ENCODE measurements at places on chromosomes 2 and 18.

- no peak for ATAC-seq
These were observed 108.9 kb downstream of the ATP9B start for GRCh38 chr18:79178113-79178531.

GRCh38 chr2:70935468-70936164 is at the start of gene ATP6V1B1:
TSS of gene ATP6V1B1 (plus strand) at chr2:70935900. CDS start at chr2:70935955, 55 bp downstream.
- ATAC-seq: no peak

DNA sequence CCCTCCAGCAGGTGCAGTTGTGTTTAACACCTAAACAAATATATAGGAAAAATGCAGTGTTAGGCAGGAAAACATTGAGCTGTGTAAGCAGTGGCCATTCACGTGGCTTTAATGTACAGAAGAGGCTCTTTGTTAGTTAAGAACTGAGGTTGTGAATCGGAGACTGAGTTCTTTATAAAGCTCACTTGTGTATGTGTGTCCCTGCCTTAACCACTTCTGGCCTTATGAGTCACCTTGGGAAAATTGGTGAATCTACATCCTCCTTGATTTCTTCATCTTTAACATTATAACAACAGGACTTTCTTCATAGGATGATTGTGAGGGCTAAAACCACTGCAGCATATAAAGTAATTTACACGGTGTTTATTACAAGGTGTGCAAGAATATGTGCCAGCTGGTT is 188.4 kb upstream of the TPO start:
- no peak for ATAC-seq

DNA sequence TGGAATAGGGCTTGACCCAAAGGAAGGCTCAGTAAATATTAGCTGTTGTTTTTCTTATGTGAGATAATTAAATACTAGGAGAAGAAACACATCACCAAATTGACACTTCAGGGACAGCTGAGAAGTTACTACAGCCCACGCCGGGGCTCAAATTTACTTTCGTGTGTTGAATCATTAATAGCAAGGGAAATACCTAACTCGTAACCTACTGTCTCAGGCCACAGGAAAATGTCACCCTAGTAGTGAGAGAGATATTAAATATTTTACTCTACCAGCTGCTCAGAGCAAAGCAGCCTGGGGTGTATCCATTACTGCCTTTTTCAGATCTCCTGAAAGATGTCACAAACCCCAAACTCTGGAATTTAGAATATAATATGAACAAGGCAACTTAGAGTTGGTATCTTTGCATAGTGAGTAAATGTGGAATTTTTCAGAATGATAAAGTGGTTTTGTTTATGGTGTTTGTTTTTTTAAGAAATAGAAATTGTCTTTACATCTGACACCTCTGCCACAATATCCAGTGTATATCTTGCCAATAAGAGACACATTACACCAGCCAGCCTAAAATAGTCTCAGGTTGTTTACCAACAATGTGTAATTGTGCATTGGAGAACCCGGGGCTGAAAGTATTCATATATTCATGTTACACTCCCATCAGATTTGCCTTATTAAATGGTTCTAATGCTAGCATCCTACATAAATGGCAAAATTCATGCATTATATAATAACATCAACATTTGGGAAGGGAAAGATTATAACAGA is 48.4 kb downstream of the ATP8B1 start:
- ATAC-seq: no peak

DNA sequence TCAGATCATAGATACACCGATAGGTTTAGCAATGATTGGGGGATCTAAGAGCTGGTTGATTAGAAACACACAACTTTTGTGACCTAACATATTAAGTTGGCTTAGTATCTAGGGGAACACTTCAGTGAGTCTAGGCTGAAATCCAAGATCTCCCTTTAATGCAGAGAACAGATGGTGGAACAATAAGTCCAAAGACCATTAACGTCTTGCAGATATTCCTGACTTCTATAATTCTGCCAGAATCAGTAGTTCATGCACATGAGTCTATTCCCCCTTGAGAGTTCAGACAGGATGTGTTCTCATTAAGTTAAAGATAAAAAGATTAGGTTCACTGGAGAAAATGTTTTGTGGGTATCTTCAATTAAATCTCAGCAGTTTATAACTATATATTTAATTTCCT is 506.5 kb downstream of the TSN start:
- no peak for ATAC-seq

DNA sequence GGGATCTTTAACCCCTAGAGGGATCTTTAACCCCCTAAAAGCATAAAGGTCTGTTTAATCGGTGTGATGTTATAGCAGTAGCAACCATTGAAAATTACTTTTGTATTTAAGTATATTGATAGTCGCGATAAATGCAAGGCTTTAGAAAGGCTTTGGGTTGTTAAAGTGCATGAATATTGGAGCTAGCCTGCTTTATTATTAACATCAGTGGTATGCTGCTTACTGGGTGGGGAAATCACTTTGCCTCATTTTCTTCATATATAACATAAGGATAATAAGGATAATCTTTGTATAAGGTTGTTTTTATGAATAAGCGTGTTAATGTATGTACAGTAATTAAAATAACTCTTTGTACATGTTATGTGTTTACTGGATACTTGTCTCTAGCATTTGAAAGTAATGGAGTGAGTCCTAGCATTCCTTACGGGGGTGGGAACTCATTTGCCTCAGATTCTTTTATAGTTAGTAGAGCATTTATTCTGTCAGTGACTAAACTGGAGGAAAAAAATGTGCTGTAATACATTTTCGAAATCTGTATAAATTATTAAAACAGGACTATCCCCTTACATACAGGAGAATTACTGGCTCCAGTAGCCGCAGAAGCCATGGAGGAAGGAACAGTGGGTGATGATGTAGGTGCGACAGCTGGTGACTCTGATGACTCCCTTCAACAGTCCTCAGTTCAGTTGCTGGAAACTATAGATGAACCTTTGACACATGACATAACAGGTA is 122.2 kb downstream of the BIRC6 start:
- no peak for ATAC-seq

GRCh38 chr2:223026357-223027110 is 25.5 kb upstream of the KCNE4 start:
- no peak for ATAC-seq

DNA sequence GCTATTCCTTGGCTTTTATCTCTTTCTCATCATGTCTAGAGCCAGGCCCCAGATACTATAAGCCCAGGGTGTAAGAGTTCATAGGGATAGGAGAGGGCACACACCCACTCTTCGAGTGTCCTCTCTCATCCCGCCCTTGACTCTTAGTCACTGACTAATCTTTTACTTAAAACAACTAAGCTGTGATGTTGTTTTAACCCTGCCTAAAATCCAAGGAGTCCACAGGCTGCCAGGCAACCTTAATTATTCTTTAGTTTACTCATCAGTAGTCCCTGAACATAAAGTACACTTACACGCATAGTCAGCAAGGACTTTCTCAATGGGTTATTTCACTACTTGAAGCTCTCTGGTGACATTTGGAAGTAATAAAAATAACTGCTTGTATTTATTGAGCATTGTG is 28.4 kb downstream of the GREB1L start:
- ATAC-seq: no peak

- ATAC-seq: no peak
These were observed 6.4 kb downstream of the SALL3 start for GRCh38 chr18:78986018-78986481.

DNA sequence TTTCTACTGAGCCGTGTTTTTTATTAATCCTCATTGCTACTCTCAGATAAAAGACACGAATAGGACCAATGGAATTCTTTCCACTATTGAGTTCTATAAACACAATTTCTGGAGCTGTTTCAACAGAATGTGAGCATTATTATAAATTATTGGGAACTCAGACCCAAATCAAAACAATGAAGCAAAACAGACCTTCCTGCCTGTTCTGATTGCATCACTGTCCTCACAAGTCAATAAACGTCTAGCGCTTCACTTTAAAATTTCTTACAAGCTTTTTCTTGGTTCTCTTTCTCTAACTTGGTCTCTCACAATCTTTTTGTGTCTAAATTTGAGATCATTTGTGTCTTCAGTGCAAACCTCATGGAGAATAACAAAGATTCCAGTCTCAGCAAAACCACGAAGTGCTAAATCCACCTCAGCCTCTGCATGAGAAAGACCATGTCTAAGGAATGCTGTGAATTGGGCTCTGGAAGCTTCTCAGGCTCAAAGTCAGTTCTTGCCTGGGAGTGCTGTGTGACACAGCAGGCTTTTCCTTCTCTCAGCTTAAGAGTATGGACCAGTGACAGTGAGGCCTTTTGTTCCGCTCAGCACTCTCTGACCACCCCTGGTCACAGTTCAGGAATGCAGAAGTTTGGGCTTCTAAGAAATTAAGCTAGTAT is 22.8 kb downstream of the ARHGAP28 start:
- no peak for ATAC-seq

GRCh38 chr2:240189686-240190085 is 49.2 kb upstream of the OTOS start:
- ATAC-seq: no peak

- ATAC-seq: no peak
These were observed 66.2 kb downstream of the CYP26B1 start for GRCh38 chr2:72081451-72081850.
